Hippocampal formation (tissue), 2 donors: ENCODE measurements at places on chromosomes 1 and 21.

DNA sequence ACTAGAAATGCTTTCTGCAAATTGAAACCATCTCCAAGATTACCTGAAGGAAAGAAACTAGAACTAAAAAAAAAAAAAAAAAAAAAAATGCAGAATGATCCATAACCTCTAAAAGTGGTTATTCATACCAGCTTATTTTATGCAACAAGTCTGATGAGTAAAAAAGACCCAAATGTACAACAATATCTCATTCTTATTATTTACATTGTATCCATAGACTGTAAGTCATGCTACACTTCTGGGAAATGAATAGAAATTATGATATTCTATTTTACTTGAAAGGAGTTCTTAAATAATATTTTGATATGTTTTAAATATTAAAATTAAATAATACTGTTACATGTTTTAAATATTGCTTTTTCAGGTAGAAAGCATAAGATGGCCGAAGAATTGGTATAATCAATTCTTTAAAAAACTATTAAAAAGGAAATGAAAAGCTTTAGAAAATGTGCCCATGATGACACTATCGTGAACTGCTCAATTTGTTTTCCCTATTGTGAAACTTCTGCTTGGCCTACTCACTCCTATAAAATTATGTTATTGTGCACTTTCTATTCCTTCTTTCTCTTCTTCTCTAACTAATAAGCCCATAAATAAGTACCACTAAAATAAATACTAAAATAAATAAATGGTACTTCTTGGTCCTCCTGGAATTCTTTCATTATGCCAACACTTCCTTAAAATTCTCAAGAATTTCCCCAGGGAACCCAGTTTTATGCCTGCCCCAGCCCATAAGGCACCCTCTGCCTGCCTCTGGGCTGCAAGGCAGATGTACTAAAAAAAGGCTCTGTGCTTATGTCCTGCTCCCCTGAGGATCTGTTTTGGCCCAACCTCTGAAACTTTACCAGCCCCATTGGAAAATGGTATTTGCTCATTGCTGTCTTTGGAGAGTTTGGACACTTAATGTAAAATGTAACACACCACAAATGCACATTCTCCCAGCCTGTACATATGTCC is 18.1 kb downstream of the SAMSN1 start:
- no peak for DNase-seq

DNA sequence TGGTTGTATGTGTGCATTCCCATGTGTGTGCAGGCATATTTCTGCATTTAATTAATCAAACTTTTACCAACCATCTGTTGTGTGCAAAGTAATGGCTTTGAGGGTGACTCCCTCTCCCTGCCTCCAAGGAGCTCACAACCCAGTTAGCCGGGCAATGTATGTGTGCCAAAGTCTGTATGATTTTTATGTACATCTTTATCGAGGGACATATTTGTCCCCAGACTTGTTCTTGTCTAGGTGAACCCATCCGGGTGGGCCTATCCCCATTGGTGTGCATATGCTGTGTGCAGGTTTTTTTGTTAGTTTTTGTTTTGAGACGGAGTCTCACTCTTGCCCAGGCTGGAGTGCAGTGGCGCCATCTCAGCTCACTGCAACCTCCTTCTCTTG is 1.8 kb downstream of the SYTL1 start:
- no peak for DNase-seq

GRCh38 chr1:199665371-199665770 is 362.1 kb upstream of the NR5A2 start:
- DNase-seq = no peak

DNA sequence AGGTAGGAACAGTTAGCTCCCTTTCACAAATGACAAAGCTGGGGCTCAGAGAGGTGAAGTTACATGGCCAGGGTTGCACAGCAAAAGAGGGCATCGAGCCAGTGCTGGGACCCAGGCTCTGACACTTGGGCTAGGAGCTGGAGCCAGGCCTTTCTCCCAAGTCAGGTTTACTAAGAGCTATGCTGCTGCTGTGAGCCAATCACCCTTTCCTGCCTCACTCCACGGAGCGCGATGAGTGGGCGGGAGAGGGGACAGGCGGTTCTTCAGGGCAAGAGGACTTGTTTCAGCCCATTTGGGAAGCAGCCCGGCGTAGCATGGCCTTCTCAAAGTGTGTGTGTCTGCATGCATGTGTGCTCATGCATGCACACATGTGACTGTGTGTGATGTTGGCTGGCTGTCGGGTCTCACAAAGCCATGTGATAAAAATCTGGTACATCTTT is 10.6 kb downstream of the ID3 start:
- DNase-seq = no peak

- no peak for DNase-seq
Measured at GRCh38 chr1:92439291-92439690, 47.4 kb downstream of the GFI1 start.

- DNase-seq = no peak
Measured at GRCh38 chr1:10473145-10473765, 926 bp upstream of the DFFA start.

DNA sequence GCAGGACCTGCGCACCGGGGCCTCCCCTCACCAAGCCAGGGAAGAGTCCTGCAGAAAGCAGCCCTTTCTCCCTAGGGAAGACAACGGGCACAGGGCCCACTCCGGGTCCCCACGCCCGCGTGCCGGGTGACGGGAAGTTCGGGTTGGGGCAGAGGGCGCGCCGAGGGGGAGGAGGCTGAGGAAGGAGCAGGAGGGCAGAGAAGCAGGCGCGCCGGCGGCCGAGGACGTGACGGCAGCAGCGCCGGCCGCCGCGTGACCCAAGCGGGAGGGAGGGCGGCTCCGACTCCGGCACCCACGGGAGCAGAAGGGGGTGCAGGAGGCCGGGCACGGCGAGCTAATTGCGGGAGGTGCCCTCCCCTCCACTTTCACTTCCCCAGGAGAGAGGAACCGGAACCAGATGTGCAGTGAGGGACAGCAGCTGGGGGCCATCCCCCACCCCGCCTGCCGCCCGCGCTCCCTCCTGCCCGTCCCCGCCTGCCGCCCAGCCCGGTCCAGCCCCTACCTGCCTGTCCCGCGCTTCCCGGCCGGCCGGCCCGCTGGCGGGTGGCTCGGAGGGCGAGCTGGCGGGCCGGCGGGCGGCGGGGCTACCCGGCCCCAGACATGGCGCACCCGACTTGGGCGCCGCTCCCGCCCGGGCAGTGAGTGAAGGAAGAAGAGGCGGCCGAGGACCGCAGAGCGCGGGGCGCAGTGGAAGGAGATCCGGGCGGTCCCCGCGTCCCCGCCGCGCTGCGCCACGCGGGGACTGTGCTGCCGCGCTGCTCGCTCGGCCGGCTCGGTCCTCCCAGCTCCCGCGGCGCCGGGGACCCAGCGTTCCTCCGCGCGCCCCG is 510 bp downstream of the DENND4B start:
- DNase-seq = peak; percentile 76

GRCh38 chr1:19505693-19506457 is 20.5 kb upstream of the CAPZB start:
- no peak for DNase-seq

- DNase-seq = no peak
Measured at GRCh38 chr1:206472454-206472853, 2.2 kb downstream of the IKBKE start.

DNA sequence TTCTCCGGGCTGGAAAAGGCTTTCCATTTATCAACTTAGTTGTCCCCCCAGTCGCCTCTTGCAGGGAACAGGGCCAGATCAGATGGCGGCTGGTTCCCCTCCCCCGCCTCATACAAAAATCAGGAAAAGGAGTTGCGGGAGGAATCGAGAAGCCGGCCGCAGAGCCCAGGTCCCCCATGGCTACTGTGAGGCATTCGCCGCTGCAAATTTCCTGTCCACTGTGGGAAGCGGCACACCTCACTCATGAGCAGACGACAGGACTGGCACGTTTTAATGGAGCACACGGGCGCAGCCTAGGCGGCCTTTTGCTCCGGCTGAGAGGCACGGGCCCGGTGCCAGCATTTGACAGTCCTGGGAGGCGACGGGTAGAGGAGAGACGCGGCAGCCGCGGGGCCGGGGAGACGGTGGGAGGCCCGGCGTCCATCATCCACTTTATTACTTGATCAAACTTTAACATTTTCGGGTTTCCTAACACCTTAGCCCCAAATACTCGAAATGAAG is 1.1 kb downstream of the GNG4 start:
- no peak for DNase-seq

DNA sequence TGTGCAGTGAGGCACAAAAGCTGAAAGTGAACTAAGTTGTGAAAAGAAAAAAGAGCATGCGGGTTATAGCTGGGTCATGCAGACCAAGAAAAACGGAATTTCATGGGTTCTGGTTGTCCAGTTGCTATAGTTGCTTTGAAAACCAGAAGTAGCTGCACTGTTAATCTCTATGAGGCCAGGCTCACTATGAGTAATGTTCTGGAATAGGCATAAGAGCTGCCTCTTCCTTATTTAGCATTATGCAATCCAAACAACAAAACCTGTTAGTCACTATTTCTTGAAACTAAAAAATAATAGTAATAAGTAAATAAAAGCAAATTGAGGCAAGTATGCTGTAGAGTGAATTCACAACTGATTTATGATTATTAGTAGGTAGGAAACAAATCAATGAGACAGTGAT is 1383.7 kb downstream of the MRPL39 start:
- no peak for DNase-seq

DNA sequence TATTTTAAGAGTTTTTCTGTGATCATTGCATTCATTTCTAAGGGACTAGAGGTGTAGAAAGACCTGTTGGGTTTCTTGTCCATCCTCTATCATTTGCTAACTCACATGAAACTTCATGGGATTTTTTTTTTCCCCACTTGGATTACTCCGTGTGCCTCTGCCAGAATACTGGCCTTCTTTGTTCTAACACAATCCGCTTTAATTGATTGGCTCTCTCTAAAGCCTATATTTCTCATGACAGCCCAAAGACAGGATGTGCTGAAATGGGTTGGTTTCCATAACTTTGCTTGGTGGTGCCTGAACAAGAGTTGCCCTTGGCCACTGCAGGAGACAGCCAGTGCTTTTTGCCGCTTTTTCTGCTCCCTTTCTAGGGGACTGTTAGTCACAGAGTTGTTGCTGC is 12.2 kb downstream of the CACHD1 start:
- DNase-seq = no peak

GRCh38 chr1:94884106-94884505 is 42.8 kb downstream of the CNN3 start:
- peak; percentile 3 for DNase-seq

GRCh38 chr1:70324683-70325082 is 29.8 kb downstream of the ANKRD13C start:
- DNase-seq = no peak

GRCh38 chr21:39197448-39198233 is 14.4 kb upstream of the PSMG1 start:
- DNase-seq = no peak

DNA sequence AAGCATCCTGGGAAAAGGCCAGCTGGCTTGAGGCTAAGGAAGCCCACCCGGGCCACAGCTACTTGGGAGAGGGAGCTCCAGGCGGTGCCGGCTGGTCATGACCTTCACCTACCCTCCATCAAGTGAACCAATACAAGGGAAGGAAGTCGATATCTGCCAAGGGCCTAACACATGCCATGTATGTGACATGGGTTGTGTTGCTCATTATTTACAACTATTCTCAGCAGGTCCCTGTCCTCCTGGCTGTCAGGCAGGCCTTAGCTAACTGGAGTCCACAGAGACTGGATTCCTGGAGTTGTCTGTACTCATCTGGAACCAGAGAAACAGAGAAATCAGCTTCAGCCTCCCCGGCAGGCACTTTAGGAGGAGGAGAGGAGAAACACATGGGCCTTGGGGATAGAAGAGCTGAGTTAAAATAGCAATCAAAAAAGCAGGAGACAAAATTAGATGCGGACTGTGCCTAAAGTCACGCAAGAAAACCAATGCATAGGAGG is 15.7 kb downstream of the TCEA3 start:
- no peak for DNase-seq

- no peak for DNase-seq
Measured at GRCh38 chr1:212622467-212622866, 13.9 kb downstream of the ATF3 start.

- no peak for DNase-seq
Measured at GRCh38 chr1:56266359-56266758, 313.0 kb downstream of the PLPP3 start.

- peak; percentile 56 for DNase-seq
Measured at GRCh38 chr1:206982216-206982615, 12.0 kb upstream of the FCAMR start.

DNA sequence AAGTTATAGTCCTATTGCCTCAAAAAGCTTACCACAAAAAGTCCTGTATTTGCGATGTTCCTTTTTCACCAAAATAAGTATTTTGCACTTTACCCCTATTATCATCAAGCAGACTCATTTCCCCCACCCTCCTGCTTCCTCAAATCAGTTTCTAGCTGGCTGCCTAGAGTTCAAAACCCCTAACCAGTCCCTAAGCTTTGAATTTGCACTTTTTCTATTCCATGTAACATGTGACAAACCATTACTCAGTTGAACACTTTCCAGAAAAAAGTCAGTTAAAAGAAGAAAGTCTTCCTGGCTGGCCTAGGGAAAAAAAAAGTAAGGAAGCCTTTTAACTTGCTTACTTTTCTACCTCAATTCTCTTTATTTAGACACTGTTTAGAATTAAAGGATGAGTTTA is 8.2 kb downstream of the CEP170 start:
- no peak for DNase-seq

DNA sequence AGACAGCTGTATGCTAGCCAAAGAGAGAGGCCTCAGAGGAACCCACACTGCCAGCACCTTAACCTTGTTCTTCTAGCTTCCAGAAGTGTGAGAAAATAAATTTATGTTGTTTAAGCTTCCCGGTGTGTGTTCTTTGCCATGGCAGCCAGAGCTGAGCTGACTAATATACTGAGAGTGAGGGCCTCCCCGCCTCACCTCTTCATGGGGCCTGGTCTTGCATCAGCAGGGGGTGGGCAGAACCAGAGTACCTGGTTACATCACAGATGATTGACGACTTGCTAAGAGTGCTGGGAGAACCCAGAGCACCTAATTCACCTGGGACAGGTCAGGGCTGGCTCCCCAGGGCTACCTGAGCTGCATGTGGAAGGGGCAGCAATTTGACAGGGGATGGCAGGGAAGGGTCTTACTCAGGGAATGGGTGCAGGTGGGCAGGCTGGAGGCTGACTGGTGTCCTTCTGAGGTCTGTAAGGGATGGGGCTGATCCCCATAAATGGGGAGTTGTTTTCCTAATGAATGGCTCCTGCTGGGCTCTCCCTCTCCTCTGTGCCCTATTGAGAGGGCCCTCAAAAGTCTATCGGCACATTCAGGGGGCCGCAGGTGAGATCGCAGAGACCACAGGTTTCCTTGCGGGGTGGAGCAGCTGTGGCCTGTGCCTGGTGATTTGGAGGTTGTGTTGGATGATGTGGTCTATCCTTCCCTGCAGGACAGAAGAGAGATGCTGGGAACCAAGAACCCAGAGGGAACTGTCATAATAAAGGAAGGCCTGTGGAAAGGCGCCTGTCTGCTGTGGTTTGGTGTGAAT is 60.6 kb upstream of the ETV3 start:
- no peak for DNase-seq

DNA sequence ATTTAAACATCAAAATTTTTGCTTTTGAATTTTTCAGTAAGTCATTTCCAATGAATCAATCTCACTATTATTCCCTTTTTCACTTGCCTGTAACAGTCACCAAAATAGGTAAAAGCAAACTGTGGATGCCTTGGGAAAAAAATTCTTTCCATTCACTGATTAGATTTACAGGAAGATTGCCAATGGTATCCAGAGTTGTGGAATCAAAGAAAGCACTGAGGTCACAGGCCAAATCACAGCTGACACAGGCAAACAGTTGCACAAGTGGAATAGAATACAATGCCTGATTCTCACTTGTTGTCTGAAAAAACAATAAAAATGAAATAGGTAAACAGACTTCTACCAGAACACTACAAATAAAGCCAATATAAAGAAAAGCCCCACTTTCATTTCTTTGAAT is 48.4 kb downstream of the LTN1 start:
- DNase-seq = peak; percentile 37

GRCh38 chr1:95176861-95177260 is 57.1 kb upstream of the RWDD3 start:
- no peak for DNase-seq
